ENCODE measurements at places on chromosomes 13 and 19. TPM values are rescaled to one million over a fixed set of nuclear protein-coding genes. Genes with fewer than 3 reads are reported as not detected.
A peak's percentile ranks its signal among the peaks of the same experiment; 100 is the strongest.

- DNase-seq: no peak
Observed at GRCh38 chr19:16627193-16627927, 644 bp downstream of the MED26 start.

DNA sequence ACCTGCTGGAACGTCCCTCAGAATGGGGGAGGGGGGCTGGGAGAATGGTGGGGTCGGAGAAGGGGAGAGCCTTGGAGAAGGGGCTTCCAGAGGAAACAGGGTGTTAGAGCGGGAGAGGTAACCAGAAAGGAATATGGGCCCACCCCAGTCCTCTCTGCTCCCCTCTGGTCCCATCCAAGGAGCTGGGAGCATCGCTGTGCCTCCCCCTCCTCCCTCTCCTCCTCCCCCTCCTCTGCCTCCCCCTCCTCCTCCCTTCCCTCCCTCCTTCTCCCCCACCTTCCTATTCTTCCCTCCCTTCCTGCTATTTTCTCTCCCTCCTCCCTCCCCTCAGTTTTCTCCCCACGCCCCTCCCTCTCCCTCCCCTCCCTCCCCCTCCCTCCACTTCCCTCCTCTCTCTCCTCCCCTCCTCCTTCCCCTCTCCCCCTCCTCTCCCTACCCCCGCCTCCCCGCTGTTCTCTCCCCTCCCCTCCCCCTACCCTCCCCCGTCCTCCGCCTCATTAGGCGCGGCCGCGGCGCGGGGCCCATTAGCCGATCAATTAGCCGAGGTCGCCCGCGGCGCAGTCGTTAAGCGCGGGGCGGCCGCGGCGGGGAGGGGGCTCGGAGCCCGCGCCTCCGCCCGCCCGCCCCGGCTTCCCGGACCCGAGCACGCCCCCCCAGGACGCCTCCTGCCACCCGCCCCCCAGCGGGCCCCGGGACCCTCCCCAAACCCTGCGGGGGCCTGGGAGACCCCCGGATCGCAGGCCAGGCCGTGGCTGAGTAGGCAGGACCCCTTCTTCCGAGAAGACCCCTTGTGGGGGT lies 15.4 kb downstream of the TLE5 start:
- no peak for DNase-seq

DNA sequence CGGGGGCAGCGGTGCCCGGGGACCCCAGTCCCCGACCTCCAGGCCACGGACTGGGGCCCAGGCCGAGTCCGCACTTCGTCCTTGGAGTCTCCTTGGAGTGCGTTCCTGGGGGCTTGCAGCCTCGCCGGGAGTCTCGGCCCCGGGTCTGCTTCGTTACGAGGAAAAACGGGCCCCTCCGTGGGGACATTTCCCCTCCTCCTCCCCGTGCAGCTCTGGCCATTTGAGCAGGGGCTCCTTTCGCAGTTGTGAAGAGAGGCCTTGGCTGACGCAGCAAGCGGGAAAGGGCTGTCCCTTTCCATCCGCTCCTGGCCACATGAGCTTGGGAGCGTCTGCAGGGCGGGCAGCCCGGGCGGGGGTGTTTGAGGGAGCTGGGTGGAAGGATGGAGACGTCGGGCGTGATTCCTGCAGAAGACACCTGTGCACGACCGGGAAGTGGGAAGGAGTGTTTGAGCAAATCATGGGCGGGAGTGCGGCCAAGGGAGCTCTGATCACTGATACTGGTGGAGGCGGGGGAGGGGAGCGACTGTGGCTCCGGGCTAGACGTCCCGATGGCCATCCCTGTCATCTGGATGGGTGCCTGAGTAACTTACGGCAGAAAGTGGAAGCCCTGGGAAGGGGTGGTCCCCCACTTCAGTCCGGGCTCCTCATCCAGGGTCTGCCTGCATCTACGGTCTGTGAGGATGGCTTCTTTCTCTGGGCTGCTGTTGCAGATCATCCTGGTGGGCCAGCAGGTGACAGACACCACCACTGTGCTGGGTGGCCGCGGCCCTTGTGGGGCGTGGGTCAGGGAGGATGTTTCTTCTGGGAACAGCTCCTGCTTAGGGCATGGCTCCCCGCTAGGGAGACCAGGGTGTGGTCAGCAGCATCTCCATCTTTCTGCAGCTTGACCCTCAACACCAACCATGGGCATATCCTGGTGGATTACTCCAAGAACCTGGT lies 736 bp downstream of the GPI start:
- DNase-seq: peak; percentile 12

- no peak for DNase-seq
Observed at GRCh38 chr13:35347679-35348205, 128.7 kb downstream of the MAB21L1 start.

The GTF2F1 gene
- 75.1 TPM for total RNA-seq

The EPS8L1 gene
- 0.53 TPM for total RNA-seq

The SHISA7 gene
- not detected for total RNA-seq

The CEACAM21 gene
- total RNA-seq: 12.9 TPM

The ZNF324 gene
- total RNA-seq: 18.0 TPM
